ENCODE measurements at places on chromosomes 6 and 20.

DNA sequence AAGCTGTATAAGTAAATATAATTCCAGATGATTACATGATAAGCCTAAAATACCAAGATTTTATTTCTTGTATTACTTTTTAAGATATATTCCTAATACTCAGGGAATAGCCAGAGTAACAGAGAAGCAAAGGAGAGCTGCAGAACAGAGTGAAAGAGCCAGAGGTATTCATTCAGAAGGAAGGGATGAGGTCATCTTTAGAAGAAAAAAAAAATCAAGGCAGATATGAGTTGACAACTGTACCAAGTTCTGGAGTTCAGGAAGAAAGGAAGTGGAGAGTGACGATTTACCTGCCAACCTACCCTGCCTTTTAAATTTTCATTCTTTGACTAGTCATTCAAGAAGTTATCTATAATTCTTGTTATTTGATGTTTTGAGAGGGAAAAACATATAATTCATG, 28.8 kb upstream of the NHSL1 start:
- DNase-seq: no peak

DNA sequence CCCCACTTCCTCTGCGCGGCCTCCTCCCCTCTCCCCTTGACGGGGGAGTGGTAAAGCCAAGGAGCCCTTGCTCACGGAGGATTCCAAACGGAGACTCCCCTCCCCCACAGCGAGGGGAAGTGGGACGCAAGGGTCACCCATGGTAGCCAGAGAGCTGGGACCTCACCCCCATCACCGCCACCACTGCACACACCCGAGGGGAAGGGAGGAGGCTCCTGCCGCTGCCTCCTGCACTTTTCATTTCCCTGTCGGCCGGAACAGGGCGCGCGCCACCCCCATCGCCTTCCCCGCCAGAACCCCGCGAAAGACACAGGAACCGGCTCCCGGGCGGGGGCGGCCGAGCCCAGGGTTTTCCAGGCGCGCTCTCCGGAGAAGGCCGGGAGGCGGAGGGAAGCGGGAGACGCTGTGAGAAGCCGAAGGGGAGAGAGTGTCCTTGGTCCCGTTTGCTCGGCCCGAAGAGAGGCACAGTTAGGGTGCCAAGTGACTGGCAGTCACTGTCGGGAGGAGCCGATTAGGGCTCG, 789 bp downstream of the CCND3 start:
- no peak for DNase-seq

DNA sequence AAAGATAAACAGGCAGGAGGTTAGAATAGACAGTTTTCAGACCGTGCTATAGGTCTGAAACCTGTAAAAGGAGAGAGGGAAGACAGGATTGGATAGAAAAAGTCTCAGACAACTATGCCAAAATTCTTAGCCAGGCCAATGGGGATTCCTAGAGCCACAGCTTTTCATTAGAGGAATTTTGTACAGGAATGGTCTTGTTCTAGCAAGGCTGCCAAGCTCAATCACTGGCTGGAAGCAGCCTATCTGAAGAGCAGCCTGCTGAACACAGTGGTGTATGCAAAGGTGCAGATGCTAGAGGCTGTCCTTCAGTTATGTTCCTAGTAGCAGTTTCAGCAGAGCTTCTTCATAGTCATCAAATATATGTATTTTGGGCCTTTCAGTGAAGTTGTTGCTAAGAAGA, 313.1 kb downstream of the GRIK2 start:
- DNase-seq: no peak

GRCh38 chr6:84779380-84779779, 15.0 kb upstream of the TBX18 start:
- no peak for DNase-seq

DNA sequence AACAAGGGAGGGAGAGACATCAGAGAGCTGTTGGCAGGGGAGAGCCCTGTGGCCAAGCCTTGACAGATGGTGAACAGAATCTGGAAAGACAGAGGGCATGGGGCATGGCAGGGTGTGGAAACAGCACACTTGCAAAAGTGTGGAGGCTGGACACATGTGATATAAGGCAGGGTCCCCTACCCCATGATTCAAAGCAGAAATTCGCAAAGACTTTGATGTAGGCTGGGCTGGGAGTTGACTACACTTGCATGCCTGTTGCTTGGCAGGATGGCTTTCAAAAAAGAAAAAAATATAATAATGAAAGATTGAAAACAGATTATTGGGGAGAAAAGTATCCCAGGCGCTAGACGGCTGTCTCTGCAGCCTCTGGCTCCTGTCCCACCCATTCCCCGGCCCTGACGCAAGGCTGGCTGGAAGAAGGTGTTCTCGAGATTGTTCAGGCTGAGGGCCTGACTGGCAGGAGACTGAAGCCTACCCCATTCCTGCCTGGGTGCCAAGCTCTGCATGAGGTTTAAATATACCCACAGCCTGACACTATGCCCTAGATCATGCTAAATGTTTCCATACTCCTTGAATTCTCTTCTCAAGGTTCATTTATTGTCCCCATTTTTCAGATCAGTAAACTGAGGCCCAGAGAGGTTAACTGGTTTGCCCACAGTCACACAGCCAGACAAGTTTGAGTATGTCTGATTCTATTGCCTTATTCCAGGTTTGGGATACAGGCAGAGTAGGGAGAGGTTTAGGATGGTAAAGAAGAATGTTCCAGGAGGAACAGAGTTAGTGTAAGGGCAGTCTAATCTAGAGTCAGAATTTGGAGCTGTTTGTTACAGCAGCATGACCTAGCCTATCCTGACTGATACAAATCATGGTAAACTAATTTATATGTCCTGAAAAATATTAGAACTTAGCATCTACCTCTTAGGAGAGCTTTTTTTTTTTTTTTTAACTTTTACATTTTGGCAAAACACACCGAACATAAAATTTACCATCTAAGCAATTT, 23.4 kb upstream of the CCN5 start:
- no peak for DNase-seq

DNA sequence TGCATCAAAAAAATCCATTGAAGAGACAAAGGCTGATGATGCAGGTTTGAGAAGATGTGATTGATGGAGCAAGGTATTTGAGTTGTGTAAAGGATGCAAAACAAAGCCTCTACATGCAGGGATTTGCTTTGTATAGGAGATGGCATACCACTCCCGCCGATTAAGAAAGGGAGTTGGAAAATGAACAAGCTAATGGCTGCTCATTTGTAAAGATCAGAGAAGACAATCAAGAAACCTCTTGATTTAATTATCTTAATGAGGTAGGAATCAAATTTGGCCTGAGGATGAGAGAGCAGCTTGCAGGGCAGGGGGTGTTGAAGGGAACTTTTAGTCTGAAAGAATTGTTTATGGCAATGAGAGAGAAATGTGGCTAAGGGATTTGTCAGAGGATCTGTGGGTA, 448.2 kb upstream of the ADGRB3 start:
- no peak for DNase-seq

DNA sequence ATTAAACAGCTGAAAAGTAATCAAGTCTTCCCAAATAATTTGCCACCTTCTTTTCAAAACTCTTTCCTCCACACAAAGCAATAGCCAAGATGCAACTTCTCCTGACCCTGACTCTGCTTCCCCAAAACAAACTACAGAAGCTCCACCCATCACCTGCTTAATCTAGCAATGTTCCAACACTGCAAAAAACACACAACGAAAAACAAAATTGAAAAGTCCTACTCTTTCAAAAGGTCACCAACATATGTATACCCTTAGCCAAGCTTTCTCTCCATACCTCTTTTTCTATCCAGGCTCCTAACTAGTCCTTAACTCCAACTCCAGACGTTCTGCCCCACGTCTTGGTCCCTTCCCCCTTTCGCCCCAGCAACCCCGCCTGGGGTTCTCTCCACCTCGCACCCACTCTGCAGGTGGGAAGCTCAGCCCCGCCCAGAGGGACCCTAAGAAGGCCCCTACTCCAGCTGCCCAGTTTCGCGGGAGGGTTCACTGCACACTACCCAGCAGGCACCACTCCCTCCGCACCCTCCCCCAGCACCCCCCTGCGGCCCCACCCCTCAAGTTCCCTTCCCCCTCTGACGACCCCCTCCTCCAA, 717 bp downstream of the CSNK2A1 start:
- no peak for DNase-seq
